ENCODE measurements at places on chromosomes 12 and 14.

GRCh38 chr14:93544212-93544611, 113.5 kb downstream of the UNC79 start:
- no peak for DNase-seq

- no peak for DNase-seq
These were observed 12.1 kb downstream of the E2F7 start for GRCh38 chr12:77053259-77053658.

GRCh38 chr12:27207615-27208413, 36.3 kb upstream of the STK38L start:
- no peak for DNase-seq

DNA sequence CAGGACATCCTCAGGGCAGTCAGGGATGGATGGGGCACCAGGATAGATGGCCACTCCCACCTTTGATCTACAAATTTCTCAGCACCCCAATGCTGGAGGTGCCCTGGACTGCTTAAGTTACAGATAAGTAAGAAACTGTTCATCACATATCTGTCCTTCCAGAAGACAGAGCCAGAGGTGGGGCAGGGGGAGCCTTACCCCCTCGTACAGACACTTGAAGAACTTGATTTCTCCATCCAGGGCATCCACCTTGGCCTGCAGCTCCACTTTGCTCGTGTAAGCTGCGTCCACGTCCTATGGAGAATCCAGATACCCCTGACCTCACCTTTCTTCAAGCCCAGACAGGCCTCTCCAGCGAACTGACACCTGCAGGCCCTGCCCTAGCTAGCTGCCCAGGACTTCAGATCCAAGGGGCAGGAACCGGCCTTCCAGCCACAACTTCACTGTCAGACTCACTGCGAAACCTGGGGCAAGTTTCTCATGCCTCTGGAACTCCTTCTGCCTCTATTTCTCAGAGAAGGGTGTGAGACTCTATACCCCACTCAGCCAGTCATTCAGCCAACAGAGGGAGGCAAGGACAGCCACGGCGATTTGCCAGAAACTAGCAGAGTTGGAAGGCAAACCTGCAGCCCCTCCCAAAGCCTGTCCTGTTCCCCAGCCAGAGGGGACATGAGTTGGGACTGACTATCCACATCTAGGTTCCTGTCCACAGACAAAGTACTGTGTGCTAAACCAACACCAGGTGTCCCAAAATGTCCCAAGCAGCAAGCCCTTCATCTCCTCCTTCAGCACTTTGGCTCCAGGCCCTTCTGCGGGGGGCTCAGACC, 3.8 kb downstream of the KRT73 start:
- DNase-seq: no peak

- no peak for DNase-seq
These were observed 36.5 kb downstream of the FOS start for GRCh38 chr14:75315144-75315543.

- DNase-seq: no peak
These were observed 74.3 kb downstream of the LMO3 start for GRCh38 chr12:16531621-16532020.

All from AG09309 (cell line).